ENCODE measurements at places on chromosomes 11 and 22.
A peak's percentile ranks its signal among the peaks of the same experiment; 100 is the strongest.

- DNase-seq = no peak
These were observed 1522.6 kb downstream of the FAM181B start for GRCh38 chr11:81211050-81211449.

GRCh38 chr11:57368845-57369232 lies 12.1 kb downstream of the PRG3 start:
- no peak for DNase-seq

GRCh38 chr11:96474263-96474662 lies 84.5 kb downstream of the JRKL start:
- DNase-seq = no peak

DNA sequence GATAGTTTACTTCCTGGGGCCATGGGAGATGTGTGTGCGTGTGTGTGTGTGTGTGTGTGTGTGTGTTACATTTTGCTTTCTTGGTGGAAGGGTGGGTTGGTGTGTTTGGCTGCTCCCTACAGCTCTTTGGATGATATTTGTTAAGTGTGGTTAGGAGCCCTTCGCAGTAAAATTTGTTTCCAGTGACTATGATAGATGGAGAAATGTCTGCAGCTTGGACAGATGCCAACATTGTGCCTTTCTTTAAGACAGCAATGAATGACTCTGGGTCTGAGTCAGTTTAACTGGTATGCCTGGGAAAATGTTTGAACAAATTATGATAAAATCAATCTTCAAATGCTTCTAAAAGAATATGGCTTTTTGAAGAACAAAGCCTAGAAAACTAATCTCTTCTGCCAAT lies 102.7 kb upstream of the TRPC6 start:
- peak; percentile 10 for DNase-seq

DNA sequence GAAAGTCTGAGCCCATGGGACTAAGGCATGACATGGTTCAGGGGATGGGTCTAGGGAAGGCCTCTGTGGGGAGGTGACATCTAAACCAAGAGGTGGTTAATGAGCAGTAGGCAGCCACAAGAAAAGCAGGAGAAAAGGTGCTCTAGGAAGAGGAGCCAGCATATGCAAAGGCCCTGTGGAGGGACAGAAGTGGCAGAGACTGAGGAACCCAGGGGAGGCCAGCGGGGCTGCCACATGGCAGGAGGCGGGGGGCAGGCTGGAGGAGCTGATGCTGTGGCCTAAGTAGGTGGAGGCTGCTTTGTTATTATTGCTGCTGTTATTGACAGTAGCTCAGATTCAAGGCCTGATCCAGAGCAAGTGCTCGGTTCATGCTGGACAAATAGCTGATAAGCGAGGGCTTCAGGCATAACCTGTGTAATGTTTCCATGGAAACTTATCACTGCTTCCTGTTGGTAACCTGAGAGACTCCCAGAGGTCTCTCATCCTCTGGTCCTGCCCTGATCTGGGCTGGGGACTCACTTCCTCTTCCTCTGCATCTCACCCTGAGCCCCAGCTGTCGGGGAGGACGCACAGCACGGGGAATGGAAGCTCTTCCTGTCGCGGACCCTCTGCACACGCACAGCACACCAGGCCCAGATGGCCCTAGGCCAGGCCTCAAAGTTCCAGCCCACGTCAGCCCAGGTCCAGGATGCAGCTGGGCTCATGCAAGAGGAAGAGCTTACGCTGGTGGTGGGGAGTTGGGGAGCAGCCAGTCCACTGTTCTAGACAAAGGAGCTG lies 75.2 kb upstream of the TP53I11 start:
- no peak for DNase-seq

DNA sequence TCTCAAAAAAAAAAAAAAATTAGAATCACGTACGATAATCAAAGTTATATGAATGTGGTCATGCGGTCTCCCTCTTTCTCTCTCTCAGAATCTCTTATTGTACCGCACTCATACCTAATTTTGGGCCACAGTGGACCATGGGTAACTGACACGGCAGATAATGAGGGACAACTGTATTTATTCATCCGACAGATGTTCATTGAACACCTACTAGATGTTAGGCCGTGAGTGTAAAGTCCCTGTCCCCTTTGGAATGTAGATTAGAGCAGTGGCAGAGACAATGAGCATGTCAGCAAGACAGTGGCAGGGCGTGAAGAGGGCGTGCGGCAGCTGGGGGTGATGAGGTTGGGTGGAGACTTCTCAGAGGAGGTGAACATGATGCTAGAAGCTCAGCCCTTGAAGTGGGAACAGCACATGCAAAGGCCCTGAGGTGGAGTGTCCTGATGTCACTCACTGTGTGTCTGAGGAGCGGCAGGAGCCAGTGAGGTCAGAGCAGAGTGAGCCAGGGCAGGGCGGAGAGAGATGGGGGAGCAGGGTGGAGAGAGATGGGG lies 25.1 kb downstream of the CACNA1I start:
- DNase-seq = no peak

- no peak for DNase-seq
These were observed 71.4 kb upstream of the PITPNB start for GRCh38 chr22:27990451-27990840.

DNA sequence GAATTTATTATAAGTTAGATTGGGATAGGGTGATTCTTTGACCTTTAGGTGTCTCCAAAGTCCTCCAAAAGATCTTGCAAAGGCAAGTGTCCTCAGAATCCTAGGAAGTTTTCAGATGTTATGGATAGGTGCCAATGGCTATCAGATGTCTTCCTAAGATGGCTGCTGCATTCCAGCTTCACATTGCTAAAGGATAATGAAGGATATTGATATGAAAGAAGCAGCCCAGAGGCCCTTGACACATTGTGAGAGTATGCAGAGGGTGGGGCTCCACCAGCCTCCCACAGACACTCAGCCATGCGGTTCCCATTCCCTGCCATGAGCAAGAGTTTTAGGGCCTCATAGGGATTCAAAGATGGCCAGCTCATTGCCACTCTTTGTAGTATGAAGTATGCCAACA lies 22.3 kb upstream of the GLYATL2 start:
- DNase-seq = peak; percentile 2

- DNase-seq = no peak
These were observed 566.7 kb downstream of the BRD1 start for GRCh38 chr22:49260681-49261580.

- no peak for DNase-seq
These were observed 121.2 kb downstream of the PDE3B start for GRCh38 chr11:14764579-14765527.

DNA sequence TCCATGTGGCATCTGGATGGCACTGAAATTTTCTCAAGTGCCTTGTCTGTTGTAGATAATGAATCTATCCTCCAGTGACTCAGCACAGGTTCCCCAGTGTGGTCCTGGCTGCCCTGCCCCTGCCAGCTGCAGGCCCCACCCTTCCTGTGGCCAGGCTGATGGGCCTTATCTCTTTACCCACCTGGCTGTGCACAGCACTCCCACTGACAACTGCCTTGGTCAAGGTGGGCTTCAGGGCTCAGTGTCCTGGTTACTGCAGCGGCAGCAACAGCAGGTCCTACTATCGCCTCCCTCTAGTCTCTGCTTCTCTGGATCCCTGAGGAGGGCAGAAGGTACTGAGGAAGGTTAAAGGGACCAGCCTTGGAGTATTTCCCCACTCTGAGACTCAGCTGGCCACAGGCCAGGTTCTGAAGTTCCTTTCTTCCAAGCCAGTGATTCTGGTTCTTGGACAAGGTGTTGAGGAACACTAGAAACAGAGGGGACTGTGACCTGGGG lies 3.1 kb downstream of the HMBS start:
- no peak for DNase-seq

DNA sequence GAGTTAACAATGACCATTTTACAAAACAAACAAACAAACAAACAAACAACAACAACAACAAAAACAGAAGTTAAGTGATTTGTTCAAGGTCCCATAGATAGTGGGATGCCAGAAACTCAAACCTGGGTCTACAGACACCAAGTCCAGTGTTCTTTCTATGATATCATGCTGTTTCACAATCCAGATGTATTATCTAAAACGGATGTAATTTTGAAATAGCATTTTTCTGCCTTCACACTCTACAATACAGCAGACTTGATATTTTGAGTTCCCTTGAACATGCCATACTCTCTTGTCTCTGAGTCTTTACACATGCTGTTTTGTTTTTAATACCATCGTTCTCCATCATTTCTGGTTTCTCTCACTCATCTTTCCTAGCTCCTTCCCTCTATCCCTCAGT lies 104.5 kb downstream of the RELT start:
- DNase-seq = no peak
